SK-N-MC (cell line): ENCODE measurements at places on chromosomes 5 and 9.
A peak's percentile ranks its signal among the peaks of the same experiment; 100 is the strongest.

DNA sequence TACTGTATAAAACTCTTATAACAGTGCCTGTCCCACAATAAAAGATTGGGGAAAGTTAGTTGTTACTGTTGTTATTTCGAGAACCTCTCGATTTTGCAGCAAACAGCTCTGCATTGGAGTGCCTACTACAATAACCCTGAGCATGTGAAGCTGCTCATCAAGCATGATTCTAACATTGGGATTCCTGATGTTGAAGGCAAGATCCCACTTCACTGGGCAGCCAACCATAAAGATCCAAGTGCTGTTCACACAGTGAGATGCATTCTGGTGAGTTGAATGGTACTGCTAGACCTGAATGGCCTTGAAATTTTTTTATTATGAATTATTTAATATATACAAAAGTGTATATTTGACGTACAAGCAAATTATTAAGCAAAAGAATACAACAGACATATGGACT lies 123.2 kb downstream of the TEX10 start:
- DNase-seq, result no peak

DNA sequence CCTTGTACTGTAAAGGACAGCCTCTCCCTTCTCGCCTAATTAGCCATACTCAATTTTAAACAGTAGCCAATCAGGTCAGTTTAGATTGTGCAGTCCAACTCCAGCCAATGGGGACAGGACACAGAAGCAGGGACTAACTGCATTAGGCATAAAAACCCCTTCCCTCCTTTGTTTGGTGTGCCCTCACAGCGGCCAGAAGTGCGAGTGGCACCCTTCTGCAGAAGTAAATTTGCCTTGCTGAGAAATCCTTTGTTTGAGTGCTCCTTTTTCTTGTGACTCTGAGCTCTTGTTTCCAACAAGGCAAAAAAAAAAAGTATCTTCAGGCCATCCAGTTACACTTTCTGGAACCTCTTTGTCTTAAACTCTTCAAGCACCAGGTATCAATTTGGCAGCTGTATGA lies 97.4 kb downstream of the FAM114A2 start:
- no peak for DNase-seq

DNA sequence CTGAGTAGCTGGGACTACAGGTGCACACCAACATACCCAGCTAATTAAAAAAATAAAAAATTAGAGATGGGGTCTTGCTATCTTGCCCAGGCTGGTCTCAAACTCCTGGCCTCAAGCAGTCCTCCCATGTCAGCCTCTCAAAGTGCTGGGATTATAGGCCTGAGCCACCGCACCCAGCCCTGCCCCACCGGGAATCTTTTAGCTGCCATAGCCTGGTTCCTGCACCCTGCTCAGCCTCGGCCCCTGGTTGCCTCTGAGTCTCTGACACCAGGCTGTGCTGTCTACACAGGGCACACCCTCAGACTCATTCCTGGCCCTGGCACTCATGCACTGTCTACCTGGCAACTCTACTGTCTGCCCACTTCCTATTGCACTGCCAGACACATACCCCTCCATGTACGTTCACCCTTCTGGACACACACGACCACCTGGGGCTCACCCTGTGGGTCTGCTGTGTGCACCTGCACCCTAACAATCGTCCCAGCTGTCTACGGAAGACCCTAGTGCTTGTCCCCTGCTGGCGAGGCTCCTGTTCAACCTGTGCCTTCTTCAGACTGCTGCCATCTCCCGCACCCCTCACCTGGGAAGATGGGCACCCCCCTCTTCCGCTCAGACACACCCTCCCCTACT lies 1.4 kb downstream of the PROP1 start:
- DNase-seq, result no peak

DNA sequence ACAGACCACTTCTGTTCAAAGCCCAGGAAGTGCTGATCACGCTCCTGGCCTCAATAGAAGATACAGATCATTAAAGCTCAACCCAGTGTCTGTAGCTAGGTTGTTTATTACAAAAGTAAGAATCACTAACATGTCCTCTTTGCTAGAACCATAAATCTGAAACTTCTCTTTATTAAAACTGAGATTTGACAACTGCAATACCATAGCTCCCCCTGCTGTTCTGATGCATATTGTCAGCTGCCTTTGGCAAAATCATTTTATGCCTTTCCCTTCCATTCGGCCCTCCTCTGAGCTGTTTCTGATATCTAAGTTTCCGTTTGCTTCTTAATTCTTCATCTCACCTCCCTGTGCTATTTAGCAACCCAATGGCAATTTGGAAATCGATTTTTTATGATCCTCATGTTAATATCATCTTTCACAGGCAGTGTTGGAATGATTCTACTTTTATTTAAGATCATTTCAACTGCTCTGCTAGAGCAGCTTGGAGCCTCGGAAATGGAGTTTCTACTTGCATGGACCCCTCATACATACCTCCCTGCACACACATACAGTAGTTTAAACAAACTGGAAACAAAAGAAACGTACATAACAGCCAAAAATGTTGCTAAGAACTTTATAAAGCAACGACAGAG lies 998.8 kb downstream of the MAT2B start:
- DNase-seq, result peak; percentile 22

GRCh38 chr5:127938746-127939145 lies 144.8 kb upstream of the SLC12A2 start:
- no peak for DNase-seq

DNA sequence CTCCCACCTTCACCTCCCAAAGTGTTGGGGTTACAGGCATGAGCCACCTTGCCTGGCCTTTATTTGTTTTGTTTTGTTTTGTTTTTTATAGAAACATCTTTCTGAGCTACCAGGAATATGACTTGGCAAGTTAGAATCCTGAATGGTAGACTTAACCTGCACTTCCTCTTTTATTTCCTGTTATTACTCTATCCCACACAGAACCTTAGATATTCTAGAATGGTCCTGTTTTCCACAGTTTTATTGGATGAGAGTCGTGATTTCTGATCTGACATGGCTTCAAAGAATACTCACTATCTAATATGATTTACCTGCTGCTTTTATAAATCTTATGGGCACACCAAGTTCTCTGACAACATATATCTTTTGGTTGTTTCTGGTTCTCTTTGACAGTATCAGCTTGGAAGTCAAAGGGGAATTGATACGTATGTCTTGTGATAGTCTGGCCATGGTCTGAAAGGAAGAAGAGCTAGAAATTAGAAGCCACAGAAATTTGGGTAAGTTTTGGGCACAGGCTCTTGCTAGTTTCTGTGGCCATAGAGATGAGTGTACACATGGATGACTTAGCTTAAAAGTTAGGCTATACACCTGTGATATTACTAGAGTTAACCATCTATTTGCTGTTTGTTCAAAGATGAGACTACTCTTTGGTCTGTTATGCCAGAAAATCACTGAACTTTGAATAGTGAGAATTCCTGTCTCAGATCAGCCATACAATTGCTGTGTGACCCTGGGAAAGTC lies 4.7 kb upstream of the PANK3 start:
- DNase-seq, result no peak

- no peak for DNase-seq
Observed at GRCh38 chr9:88826181-88826580, 165.1 kb upstream of the S1PR3 start.

GRCh38 chr9:126337729-126338372 lies 11.2 kb downstream of the MVB12B start:
- no peak for DNase-seq
